ENCODE measurements at places on chromosomes 13 and 19.

DNA sequence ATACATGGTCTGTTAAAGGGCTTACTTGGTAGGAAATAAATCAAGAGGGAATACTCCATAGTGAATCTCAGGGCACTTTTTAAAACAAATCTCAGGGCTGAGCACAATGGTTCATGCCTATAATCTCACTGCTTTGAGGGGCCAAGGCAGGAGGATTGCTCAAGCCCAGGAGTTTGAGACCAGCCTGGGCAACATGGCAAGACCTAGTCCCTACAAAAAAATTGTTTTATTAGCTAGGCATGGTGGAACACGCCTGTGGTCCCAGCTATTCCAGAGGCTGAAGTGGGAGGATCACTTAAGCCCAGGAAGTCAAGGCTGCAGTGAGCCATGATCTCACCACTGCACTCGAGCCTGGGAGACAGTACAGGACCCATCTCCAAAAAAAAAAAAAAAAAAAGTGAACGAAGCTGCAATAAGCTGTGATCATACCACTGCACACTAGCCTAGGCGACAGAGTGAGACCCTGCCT, 25.2 kb downstream of the ABCC4 start:
- DNase-seq = no peak

DNA sequence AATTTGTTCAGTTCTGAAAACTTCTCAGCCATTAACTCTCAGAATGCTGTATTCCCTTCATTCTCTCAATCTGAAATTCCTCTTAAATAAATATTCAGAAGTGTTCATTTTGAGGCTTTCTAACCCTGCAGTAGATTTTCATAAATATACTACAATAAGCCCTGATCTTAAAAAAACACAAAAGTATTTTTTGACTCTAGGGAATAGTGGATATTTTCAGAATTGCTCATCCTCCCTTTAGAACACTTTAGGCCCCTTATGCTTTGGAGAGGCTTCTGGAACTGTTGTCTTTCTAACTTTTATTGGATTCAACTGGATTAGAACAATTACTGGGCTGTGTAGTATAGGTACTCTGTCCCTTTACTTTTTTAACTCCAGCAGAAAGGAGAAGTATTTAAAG, 1662.6 kb upstream of the MIR17HG start:
- DNase-seq = no peak

- no peak for DNase-seq
Measured at GRCh38 chr13:40377783-40378182, 288.7 kb downstream of the FOXO1 start.

- DNase-seq = no peak
Measured at GRCh38 chr19:6221878-6222746, 57.7 kb downstream of the MLLT1 start.

GRCh38 chr19:9793071-9793591, 24.6 kb upstream of the ZNF846 start:
- DNase-seq = no peak

DNA sequence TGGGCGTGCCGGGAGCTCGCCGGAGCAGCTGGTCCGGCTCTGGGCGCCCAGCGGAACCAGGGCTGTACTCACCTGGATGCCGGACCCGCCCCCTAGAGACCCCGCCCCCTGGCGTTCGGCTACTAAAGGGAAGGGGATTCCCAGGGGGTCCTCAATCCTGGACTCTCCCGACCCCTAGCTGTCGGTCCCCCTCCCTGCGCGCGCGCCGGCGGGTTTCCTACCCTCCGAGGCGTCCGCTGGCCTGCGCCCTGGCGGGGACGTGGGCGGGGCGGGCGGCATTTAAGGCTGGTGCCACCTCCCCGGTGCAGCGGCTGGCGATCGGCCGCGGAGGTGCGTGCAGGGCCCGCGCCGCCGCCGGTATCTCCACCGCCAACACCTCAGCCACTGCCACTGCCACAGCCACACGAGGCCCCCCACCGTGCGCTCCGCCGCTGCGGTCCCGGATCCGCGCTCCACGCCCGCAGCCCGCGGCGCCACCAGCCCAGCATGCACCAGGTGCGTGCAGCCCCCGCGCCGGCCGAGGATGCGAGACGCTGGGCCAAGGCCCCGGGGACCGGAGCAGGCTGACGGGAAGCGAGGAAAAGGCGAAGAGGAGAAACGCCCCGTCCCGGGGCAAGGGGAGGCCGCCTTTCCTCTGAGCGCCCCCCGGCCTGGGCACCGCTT, at the start of gene ATP12A:
Gene ATP12A, plus strand, starts transcription at position 151 of the 663 bp plus-strand sequence. Its CDS starts 336 bp downstream, at position 487.
- peak; percentile 17 for DNase-seq

DNA sequence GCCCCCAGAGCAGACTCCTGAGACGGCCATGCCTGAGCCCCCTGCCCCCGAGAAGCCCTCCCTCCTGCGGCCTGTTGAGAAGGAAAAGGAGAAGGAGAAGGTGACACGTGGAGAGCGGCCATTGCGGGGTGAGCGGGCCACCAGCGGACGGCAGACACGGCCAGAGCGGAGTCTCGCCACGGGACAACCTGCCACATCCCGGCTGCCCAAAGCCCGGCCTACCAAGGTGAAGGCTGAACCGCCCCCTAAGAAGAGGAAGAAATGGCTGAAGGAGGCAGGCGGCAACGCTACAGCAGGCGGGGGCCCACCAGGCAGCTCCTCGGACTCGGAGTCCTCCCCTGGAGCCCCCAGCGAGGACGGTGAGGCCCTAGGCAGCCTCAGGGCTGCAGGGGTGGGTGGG, 24.1 kb downstream of the RRAS start:
- DNase-seq = no peak

GRCh38 chr13:74052402-74052928, 81.7 kb downstream of the KLF12 start:
- no peak for DNase-seq

- no peak for DNase-seq
Measured at GRCh38 chr19:35521124-35521743, 6.9 kb downstream of the SBSN start.

DNA sequence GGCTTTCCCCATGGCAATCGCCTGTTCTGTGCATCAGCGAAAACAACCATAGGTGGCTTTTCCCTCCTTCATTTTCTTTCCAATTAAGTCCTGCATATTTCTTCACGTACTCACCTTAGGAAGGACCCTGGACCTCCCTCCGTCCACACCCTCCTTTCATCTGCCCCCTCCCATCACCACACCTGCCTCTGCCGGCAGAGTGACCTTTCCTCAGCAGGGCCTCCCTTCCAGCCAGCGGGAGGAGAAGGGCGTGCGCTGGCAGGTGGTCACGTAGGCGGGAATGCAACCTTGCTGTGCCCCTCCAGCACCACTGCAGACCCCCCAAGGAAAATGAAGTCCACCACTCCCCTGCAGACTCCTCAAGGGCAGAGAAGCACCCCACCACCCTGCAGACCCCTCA, 61.1 kb downstream of the GSX1 start:
- no peak for DNase-seq

DNA sequence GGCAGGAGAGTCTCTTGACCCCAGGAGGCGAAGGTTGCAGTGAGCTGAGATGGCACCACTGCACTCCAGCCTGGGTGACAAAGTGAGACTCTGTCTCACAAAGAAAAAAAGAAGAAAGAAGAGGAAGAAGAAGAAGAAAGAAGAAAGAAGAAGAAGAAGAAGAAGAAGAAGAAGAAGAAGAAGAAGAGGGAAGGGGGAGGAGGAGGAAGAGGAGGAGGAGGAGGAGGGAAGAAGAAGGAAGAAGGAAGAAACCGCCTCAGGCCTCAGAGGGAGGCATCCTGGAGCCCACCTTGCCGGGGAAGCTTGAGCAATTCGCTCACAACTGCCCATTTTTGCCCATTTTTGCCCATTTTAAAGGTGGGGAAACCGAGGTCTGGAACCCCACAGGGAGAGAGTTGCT, 9.5 kb downstream of the FCGBP start:
- no peak for DNase-seq

DNA sequence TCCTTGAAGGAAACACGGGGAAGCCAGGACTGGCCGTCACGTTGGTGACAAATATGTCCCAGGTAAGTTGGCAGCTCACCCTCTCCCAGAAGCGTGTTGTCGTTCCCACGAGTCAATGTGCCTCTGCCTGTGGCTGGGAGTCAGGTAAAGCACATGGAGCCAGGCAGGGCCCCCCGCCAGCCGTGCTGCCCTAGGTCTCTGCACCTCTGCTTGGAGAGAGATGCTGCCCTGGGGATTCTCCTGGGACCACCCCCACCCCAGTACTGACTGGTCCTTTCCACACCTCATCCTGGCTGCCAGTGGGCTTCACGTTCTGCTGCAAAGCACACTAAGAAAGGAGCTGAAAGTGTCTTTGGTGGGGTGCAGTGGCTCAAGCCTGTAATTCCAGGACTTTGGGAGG, 9.9 kb downstream of the ZNF114 start:
- DNase-seq = no peak

- DNase-seq = peak; percentile 40
Measured at GRCh38 chr13:109331898-109332297, 454.5 kb downstream of the IRS2 start.

DNA sequence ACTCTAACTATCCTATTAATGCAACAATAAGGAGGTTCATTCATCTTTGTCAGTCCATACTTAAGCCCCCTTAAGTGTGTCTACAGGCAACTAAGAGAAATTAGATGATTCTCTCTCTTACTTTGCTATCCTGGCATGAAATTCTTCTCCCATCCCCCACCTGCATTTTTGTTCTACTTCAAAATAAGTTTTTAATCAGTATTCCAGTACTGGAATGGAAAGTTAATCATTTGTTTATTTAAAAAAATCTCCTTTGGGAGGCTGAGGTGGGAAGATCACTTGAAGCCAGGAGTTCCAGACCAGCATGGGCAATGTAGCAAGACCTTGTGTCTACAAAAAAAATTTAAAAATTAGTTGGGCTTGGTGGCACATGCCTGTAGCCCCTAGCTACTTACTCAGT, 222.1 kb downstream of the MZT1 start:
- no peak for DNase-seq
